ENCODE measurements at places on chromosomes 16 and 17.

GRCh38 chr16:23508589-23509440 is 1.5 kb downstream of the GGA2 start:
- no peak for DNase-seq

DNA sequence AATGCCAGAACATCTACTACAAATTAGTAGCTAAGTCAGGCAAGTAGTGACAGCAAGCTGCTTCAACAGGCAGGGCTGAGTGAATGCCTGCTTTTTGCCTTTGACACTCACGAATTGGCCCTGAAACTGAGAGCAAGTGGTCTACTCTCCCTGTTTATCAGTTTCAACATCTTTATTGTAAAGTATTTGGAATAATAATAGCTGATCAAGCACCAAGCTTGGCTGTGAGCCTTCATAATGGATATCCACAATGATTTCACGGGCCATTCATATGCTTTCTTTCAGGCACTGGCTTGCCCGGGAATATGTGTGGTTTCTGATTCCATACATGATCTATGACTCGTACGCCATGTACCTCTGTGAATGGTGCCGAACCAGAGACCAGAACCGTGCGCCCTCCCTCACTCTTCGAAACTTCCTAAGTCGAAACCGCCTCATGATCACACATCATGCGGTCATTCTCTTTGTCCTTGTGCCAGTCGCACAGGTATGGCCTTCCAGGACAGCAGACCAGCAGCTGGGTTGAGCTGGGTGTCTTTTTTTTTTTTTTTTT is 5.2 kb downstream of the TLCD3A start:
- DNase-seq: no peak

DNA sequence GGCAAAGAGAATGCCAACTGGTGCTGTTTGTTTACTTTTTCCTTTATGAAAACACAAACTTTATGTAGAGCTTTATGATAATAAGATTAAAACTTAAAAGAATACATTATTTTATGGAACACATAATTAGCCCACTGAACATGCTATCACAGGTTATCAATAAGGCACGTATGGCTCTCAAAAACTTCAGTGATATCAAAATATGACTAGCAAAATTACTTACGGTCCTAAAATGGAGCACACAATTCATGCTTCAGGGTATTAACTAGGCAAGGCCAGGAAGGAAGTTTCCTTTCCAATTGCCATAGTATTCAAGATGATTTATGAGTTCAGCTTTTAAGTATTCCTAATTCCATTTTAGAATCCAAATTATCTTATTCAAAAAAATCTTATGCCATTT is 3.6 kb downstream of the RNF43 start:
- no peak for DNase-seq

DNA sequence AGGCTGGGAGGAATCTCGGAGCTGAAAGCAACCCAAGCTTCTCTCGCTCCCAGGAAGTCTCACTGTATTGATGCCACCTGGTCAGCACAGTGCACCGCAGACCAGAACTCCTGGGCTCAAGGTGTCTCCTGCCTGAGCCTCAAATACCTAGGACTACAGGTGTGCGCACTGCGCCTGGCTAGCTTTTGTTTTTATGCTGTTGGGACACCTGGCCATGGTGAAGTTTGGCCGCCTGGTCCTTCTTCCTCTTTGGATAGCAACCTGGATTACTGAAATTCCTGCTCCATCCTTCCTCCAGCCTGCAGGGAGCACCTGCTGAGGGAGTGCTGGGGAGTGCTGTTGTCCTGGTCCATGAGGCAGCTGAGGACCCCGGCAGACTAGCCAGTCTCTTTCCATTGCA is 56.6 kb downstream of the COTL1 start:
- no peak for DNase-seq
